Activated T-helper 1 cell treated with anti-CD3 and anti-CD28 coated beads, Interleukin-2, amount 50 U/mL, for 16 hours (primary cell): ENCODE measurements at places on chromosomes 12 and 14.

GRCh38 chr12:107570721-107571120 is 114.9 kb upstream of the PWP1 start:
- no peak for DNase-seq

- DNase-seq, result no peak
Observed at GRCh38 chr14:91303091-91303923, 58.8 kb upstream of the GPR68 start.

- DNase-seq, result no peak
Observed at GRCh38 chr12:23950210-23950774, 822 bp upstream of the SOX5 start.

GRCh38 chr14:52315355-52315718 is 1.2 kb downstream of the PTGER2 start:
- DNase-seq, result no peak

- DNase-seq, result no peak
Observed at GRCh38 chr12:24244801-24245200, 295.3 kb upstream of the SOX5 start.

- no peak for DNase-seq
Observed at GRCh38 chr12:86138770-86139169, 117.4 kb downstream of the MGAT4C start.

DNA sequence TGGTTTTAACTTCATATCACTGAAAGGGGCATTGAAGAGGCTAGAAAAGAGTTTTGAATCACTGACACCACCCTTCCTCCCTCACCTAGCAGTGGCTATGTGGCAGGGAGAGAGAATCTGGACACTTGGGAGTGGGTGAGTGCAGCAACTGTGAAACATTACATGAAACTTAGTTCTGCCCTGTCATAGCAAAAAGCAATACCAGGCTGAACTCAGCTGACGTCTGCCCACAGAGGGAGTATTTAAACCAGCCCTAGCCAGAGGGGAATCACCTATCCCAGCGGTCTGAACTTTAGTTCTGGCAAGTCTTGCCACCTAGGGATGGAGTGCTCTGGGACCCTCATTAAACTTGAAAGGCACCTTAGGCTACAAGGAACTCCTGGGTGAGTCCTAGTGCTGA is 20.7 kb upstream of the UNC79 start:
- DNase-seq, result no peak

GRCh38 chr14:104111301-104112112 is 26.0 kb downstream of the ASPG start:
- DNase-seq, result no peak

DNA sequence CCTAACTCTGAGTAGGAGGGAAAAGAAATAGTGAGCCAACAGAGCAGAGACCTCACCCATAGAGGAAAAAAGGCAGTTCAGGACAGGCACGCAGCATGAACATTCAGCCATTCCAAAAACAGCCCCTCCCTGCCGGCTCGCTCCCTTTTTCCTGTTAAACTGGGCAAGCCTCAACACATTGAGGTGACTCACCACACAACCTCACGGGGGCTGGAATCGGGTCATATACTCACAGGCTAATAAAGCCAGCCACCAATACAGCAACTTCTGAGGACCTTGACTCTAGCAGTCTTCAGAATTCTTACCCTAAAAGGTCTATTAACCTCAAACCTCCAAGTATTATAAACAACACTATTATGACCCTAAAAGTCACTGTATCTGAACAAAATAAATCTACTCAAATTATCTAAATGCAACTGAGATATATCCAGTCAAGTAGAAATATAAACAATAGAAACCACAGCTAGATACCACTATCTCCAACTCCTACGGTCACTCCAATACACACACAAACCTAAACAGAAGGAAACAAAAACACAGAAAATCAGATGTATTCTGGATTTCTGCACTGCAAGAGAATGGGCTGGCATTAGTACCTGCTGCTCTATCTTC is 6.3 kb downstream of the YBX3 start:
- no peak for DNase-seq

DNA sequence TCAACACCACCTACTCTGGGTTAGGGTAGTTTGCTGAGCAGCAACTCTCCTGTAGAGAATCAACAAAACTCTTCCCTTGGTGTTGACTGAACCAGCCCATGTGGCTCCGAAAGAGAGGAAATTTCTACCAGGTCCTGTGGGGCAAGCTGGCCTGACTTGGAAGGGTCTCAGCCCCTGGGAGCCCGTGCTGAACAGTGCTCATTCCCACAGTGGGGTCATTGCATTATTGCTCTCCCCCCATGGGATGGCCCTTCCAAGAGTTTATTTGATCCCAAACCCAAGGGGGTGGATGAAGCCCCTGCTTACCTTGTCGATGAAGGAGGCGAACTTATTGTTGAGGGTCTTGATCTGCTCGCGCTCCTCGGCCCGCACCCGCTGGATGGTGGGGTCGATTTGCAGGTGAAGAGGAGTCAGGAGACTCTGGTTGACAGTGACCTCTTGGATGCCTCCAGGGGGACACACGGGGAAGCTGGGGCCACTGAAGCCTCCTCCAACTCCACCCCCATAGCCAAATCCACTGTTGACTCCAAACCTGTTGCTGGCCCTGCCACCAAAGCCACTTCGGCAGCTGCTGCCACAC is 580 bp downstream of the KRT75 start:
- no peak for DNase-seq

- DNase-seq, result no peak
Observed at GRCh38 chr14:92927349-92928257, 4.7 kb downstream of the CHGA start.

DNA sequence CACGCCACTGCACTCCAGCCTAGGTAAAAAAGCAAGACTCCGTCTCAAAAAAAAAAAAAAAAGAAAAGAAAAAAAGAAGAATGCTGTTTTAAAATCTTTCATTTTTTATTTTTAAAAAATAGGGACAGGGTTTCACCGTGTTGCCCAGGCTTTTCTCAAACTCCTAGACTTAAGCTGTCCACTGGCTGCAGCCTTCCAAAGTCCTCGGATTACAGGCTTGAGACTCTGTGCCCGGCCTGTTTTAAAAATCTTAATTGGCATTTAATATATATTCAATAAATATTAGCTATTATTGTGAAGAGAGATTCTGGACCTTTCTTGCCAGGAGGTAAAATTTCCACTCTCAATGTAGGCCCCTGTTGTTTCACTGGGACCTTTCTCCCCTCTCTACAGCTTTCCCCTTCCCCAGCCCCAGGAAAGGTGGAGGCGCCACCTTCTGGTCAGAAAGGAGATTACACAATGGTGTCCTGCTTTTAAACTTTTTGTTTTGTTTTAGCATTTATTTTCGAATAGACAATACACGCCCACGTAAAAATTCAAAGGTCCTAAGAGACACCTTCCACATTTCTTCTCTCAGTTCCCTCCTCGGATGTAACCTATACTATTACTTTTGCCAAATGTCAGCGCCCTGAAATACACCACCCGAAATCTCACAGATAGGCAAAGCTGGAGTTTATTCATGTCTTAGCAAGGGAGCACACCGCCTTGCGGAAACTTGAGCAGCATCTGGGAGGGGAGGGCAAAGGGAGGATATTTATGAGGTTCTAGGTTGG is 23.8 kb upstream of the PHC1 start:
- DNase-seq, result peak; percentile 18

DNA sequence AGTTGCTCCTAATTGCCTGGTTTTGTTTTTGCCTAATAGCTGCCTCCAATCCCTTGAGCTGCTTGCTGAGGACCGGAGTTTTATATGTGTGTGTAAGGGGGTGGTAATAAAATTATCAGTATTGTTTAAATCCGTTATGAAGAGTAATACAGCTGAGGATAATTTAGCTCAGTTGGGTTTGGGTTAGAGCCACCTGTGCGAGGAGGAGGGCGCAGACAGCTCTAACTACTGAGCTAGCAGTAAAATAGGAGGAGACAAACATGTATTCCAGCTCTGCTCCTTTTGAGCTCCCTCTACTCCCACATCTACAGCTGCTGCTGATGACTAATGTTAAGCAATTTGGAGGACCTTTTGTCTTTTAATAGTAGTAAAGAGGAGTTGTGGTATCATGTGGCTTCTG is 61.5 kb downstream of the SPATS2 start:
- no peak for DNase-seq

DNA sequence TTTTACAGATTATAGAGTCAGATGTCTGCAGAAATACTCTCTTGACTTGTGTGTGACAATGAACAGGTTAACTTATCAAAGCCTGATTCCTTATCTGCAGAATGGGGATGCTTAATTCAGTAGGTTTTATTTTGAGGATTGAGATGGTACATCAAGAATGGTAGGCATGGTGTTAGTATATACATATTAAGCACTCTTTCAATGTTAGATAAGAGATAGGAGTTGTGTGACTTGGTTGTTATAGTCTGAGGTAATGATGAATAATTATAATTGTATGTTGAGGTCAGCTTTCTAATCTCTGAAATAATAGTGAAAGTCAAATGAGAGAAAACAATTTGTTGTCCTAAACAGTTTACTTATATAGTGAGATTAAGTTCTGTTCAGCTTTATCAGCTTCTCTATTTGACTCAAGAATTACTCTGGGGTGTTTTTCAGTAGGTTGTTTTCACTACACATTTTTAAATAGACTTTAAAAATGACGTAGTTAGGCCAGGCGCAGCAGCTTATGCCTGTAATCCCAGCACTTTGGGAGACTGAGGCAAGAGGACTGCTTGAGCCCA is 11.9 kb downstream of the PALS1 start:
- DNase-seq, result no peak

GRCh38 chr14:94598816-94599655 is 13.2 kb upstream of the SERPINA3 start:
- no peak for DNase-seq

DNA sequence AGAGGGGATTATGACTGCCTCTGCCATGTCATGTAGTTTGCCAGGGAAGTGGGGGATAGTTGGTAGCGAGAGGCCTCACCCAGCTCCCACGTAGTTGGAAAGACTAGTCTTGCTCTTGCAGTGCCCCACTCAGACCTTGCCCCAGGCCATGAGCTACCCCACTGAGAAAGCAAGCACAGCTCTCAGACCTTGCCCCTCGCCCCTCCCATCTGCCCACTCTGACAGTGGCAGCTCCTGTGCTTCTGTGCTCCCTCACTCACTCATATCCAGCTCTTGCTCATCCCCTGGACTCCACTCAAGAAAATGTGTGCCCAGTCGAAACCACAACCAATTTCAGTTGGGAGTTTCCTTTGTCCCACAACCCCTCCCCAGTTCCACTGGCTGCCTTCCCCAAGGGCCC is 55.5 kb upstream of the BDKRB2 start:
- DNase-seq, result no peak

DNA sequence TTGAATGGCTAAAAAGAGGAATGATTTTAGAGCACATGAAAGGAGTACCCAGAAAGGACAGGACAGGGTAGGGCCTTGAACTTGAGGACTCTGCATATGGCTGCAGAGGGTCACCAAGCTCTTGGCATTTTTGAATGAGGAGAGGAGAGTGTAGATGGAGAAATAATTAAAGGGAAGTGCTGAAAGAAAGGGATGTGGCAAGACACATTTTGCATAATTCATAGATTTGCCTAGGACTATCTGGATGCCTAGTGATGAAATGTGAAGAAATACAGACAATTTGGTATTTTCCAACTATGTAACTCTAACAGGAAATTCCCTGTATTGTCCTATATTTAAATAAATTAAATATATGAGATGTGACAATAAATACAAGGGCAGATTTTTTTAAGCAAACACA is 27.5 kb upstream of the MDM1 start:
- DNase-seq, result no peak

GRCh38 chr14:36756226-36756625 is 94.6 kb downstream of the PAX9 start:
- DNase-seq, result no peak

DNA sequence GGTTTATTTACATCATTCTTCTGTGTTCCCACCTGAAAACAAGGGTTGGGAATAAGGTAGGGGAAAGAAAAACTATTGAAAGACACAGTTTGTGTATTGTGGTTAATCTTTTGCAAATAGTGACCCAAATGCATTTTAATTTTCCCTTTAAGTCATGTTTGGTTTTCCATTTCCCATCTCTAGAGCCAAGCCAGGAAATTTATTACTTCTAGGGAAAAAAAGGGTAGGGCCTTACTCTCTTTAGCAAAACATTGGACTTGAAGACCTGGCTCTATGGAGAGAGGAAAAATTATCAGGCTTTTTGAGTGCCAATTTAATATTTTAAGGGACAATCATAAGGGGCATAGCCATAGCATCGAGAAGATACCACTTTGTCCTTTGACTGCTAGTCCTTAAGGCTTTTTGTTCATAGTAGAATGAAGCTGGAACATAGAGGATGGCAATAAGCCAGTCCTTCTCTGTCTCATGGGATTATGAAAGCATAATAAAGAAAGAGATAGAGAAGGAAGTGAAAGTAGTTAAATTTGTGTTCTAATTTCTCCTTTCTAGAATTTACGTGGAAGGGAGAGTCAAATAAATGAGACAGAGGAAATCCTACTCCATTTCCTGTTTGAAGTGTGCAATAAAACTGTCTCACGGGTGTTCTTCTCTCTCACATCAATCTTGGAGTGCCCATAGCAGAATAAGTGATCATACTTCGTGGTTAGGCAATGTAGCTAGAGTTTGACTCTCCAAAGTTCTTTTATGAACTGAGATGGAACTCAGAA is 50.9 kb upstream of the PPFIA2 start:
- DNase-seq, result no peak

GRCh38 chr12:25005376-25005775 is 56.5 kb upstream of the BCAT1 start:
- DNase-seq, result no peak

GRCh38 chr14:56895154-56895553 is 84.9 kb upstream of the OTX2 start:
- no peak for DNase-seq

- no peak for DNase-seq
Observed at GRCh38 chr14:100906420-100906819, 2.9 kb upstream of the RTL1 start.

GRCh38 chr12:76135456-76135855 is 51.0 kb upstream of the NAP1L1 start:
- no peak for DNase-seq

DNA sequence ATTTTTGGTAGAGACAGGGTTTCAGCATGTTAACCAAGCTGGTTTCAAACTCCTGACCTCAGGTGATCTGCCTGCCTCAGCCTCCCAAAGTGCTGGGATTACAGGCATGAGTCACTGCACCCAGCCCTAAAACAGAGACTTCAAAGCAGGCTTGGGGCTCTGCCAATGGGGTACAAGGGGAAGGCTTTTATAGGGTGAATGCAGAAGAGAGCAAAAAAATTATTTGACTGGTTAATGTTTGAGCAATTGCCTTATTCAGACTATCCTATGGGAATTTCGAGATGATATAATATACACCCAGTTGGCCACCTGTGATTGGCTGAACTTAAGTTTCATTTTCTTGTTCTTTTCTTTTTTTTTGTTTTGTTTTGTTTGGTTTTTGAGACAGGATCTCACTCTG is 31.5 kb upstream of the ACTN1 start:
- no peak for DNase-seq
